IMR-90 (cell line): ENCODE measurements at places on chromosomes 4 and X.

- DNase-seq: no peak
Measured at GRCh38 chr4:9781343-9782135, at the start of gene DRD5. TSS of gene DRD5 (plus strand) at chr4:9781634. CDS start at chr4:9782030, 396 bp downstream.

DNA sequence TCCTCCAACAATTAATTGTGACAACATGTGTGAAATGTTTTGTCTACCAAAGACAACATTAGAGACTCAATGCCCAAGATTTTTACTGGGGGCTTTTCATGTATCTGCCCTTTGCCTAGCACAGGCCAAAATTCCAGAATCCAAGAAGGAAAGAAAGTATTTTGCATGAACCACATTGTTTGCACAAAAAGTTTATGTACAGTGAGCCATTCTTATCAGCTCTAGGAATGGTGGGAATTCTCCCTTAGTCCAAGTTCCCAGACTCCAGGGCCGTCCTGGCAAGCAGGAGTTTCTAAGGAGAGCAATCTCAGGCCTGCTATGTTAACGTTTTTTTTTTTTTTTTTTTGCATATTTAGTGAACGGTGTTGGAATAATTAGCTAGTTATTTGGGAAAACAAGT, 21.6 kb downstream of the GPRASP1 start:
- DNase-seq: peak; percentile 60

DNA sequence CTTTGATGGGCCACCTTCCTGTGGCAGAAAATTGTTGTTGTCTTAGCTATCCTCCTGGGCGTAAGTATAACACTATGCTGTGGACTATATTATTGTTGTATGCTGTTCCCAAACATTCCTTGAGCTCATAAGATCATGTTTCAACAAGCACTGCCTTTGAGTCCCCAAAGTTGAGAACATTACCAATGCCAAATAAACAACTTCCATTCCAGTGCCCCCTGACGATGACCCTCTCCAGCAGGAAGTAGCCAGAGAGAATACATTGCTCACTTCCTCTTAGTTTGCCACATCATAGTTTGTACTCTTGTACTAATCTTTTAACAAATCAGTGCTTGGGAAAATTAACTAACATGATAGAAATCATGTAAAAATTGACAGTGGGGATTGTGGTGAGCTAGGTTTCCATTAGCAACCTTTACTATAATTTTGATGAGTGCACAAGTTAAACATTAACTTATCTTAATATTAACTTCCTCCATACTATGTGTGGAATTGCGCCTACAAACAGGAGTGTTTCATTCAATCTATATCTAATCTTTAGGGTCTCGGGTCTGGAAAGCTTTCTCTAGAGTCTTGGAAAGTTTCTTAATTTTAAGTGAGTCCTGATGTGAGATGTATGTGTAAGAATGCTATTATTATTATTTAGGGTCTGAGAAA, 20.3 kb upstream of the DHX15 start:
- DNase-seq: no peak

- DNase-seq: peak; percentile 7
Measured at GRCh38 chr4:178823673-178824295, 1381.5 kb upstream of the AGA start.

- no peak for DNase-seq
Measured at GRCh38 chrX:149871940-149872339, 9.0 kb upstream of the MAGEA8 start.

GRCh38 chr4:135201081-135201480, 999.5 kb upstream of the PABPC4L start:
- peak; percentile 64 for DNase-seq

DNA sequence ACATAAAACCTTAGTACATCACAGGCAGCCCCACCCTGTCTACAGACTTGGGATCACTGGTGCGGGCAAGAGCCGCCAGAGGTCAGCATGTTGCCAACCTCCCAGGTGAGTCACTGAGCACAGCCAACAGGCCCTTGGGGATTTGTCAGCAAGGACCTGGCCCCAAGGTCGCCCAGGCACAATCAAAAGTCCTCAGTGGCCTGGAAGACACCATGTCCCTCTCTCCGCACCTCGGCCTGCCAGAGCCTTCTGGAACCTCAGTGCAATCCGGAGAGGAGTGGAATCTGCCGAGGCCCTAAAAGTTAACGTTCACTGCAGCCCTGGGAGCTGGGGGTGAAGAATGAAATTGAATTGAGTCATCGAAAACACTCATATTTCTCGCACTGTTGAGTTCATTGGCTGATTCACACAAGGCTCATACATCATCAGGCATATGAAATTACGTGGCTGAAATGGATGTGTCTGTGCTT, 74.3 kb downstream of the WFS1 start:
- peak; percentile 80 for DNase-seq

DNA sequence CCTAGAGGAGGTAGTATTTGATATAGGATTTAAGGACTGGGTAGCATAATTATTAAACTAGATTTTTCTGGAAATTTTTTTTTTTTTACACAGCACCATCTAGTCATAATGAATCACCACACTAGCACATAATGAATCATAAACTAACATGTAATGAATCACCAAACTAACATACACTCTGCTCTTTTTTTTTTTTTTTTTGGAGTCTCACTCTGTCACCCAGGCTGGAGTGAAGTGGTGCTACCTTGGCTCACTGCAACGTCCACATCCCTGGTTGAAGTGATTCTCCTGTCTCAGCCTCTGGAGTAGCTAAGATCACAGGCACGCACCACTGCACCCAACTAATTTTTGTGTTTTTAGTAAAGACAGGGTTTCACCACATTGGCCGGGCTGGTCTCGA, 92.5 kb downstream of the FAM13A start:
- peak; percentile 79 for DNase-seq

DNA sequence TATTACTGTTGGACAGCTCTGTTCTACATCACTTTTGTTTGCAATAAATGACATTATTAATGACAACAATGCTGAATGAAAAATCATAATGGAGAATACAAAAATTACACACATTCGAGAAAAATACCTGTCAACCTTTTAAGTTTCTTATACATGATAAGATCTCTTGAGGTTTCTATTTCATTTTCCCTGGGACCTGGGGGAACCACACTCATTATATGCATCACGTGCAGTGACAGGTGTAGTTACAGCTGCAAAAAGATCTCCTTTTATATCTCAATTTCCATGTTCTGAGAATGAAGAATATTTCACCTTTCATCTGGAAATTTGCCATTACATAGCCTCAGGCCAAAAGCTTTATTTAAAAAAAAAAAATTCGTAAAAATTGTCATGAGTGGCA, 1347.0 kb upstream of the AGA start:
- no peak for DNase-seq

GRCh38 chrX:32571579-32571978, 639.8 kb downstream of the DMD start:
- DNase-seq: peak; percentile 13

GRCh38 chrX:153628665-153629064, 18.3 kb upstream of the DUSP9 start:
- no peak for DNase-seq

GRCh38 chr4:169050284-169050683, 40.2 kb upstream of the CBR4 start:
- no peak for DNase-seq
